ENCODE measurements at places on chromosomes 4 and X. TPM values are rescaled to one million over a fixed set of nuclear protein-coding genes. Genes with fewer than 3 reads are reported as not detected.

DNA sequence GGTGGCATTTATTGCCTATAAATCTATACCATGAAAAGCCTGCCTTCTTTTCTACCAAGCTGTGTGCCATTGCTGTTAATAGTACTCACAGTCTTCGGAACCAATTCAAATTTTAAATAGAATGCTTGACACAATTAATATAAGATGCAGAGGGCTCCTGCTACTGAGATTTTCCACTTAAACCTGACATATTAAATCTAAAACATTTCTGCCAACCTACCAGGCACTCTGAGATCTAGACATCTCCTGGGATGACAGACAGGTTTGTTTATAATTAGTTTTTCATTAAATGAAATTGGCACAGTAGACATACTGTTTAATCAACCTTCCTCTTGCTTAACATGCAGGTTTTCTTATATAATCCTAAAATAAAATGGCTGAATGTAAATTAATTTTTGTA lies 117.3 kb upstream of the CBR4 start:
- no peaks in the 10 kb centered on the region for H3K4me1 ChIP-seq
- H3K27me3 ChIP-seq = no peaks in the 10 kb centered on the region
- H3K27ac ChIP-seq = no peak overlapping the region

- no peaks in the 10 kb centered on the region for H3K27me3 ChIP-seq
- no peaks in the 10 kb centered on the region for H3K4me1 ChIP-seq
- no peaks in the 10 kb centered on the region for H3K36me3 ChIP-seq
- H3K4me3 ChIP-seq = no peak overlapping the region
- DNase-seq = no peak
- no peak overlapping the region for H3K27ac ChIP-seq
Measured at GRCh38 chr4:68803013-68803412, 12.8 kb upstream of the UGT2B10 start.

DNA sequence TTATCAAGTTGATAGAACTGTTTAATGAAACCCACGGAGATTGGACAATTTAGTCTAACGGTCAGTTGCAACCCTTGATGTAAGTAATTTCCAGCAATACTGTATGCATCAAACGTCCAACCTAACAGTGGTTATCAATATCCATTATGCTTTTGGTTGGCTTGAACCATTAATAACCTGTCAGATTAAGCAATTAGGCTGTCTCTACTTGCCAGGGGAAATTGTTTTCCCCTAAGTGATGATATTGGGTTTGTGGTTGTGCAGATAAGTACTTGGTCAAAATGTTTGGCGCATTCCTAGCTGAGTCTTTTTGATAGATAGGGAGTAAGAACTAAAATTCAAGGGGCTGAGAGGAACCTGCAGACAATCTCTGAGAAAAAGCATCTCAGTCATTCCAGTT lies 30.5 kb upstream of the ESX1 start:
- no peak for DNase-seq
- no peaks in the 10 kb centered on the region for H3K27me3 ChIP-seq
- no peaks in the 10 kb centered on the region for H3K36me3 ChIP-seq
- no peak overlapping the region for H3K27ac ChIP-seq
- no peak overlapping the region for H3K4me3 ChIP-seq
- H3K4me1 ChIP-seq = no peaks in the 10 kb centered on the region

GRCh38 chrX:122565952-122566351 lies 618.1 kb upstream of the GRIA3 start:
- H3K4me1 ChIP-seq = no peaks in the 10 kb centered on the region
- no peaks in the 10 kb centered on the region for H3K36me3 ChIP-seq

DNA sequence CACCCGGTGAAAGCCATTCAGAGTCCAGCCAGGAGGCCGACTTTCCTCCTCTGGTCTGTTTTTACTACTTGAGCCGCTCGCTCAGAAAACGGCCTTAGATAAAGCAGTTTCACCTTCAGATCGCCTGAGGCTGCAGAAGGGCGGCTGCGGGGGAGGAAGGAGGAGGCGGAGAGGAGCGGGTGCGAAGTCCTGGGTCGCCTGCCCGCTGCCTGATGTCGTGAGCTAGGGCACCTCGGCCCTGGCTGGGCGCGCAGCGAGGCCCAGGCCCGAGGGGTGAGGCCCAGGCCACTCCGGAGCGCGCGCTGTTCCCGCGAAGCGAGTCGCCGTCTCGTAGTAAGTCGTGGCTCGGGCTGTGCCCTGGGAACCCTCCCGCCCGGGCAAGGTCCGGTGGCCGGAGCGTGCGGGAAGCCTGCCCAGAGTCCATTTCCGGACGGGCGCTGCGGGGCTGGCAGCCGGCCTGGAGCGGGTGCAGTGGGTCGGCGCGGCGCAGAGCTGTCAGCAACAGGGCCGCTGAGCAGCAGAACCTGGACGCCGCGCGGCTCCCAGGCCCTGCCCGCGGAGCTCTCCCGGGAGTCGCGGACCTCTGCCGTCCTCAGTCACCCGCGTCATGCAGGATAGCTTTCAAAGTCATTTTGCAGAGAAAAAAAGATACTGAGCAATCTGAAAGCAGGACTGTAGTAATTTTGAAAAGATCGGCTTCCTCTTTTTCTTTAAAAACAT lies 18.6 kb downstream of the TRIM2 start:
- DNase-seq = peak; percentile 61
- H3K27me3 ChIP-seq = no peaks in the 10 kb centered on the region
- peaks cover 4% of the 10 kb centered on the region for H3K4me1 ChIP-seq
- H3K4me3 ChIP-seq = peak overlapping the region; percentile 84

DNA sequence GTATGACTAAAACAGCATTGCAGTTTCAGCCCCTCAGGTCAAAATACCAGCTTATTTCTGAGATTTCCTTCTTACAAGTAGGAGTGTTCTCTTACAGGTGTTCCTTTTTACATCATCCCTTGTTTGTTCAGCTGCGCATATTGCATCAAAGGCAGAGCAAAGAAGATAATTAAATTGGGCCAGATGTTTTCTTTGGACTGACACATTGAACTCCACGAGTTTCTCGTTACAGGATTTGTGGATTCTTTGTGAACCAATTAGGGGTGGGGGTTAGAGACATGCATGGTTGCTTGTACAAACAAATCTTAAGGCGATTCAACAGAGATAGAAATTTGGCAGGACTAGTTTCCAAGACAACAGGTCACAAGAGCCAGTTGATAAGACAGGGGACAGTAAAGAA lies 95.7 kb downstream of the SPANXN4 start:
- H3K36me3 ChIP-seq = no peaks in the 10 kb centered on the region
- no peak for DNase-seq
- H3K4me3 ChIP-seq = no peak overlapping the region
- H3K4me1 ChIP-seq = no peaks in the 10 kb centered on the region
- no peaks in the 10 kb centered on the region for H3K27me3 ChIP-seq
- H3K27ac ChIP-seq = no peak overlapping the region

- peak overlapping the region; percentile 68 for H3K4me3 ChIP-seq
- peak; percentile 24 for DNase-seq
- peaks cover 11% of the 10 kb centered on the region for H3K4me1 ChIP-seq
- H3K27me3 ChIP-seq = no peaks in the 10 kb centered on the region
Measured at GRCh38 chrX:129842510-129843208, 1.0 kb downstream of the ZDHHC9 start.

DNA sequence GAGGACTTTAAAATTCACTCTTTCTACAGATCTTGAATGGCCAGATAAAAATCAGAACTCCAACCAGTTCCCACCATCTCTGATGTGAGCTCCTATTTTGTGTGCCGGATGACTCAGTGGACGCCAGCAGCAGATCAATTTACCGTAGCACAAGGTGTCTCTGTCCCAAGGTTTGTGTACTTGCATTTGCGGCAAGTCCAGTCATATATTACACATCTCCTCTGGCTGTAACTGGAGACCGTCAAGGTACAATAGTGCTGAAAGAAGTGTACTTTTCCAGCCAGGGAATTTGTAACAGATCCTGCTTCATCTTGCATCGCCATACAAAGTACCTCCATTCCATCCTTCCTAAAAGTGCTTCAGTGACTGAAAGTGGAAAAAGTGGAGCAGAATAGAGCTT lies 108.2 kb upstream of the SORBS2 start:
- no peaks in the 10 kb centered on the region for H3K4me1 ChIP-seq
- H3K4me3 ChIP-seq = no peak overlapping the region
- H3K27me3 ChIP-seq = no peaks in the 10 kb centered on the region
- H3K27ac ChIP-seq = no peak overlapping the region
- no peak for DNase-seq
- H3K36me3 ChIP-seq = no peaks in the 10 kb centered on the region

Gene MAGEA12
- total RNA-seq = not detected

Gene RAB40AL
- 0.34 TPM for total RNA-seq

Gene BCAP31
- total RNA-seq = 117 TPM

Gene HOPX
- 7.0 TPM for total RNA-seq

Data from B cell (primary cell).